ENCODE measurements at places on chromosomes 6 and 20.

GRCh38 chr20:62367136-62367632 is at the start of gene LAMA5:
LAMA5 (minus strand) TSS chr20:62367312; CDS start chr20:62367245, 67 bp downstream.
- DNase-seq = no peak

GRCh38 chr6:130752267-130752666 is 74.9 kb upstream of the SMLR1 start:
- DNase-seq = no peak

DNA sequence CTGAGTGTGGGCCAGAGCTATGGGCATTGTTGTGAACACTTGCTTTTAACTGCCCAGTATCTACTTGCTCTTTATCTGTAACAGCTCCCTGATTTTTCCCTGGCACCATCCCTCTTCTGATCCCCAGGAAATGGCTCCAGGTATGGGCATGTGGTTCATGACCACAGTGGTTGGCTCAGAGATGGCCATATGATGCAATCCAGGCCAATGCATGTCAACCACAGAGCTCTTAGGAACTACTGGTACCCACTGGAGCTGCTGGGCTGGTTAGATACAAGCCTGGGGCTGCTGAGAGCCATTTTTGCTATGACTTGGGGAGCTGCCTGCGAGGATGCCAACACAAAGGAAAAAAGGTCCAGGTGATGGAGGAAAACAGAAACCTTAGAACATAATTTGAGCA is 55.6 kb downstream of the KCNB1 start:
- DNase-seq = no peak

GRCh38 chr20:35011589-35012226 is 56.0 kb downstream of the MYH7B start:
- DNase-seq = no peak

- DNase-seq = no peak
These were observed 485.7 kb upstream of the JARID2 start for GRCh38 chr6:14759976-14760672.
